ENCODE measurements at places on chromosomes 2 and 18.

GRCh38 chr2:203650860-203651613 is 55.4 kb upstream of the CD28 start:
- DNase-seq = peak; percentile 61

DNA sequence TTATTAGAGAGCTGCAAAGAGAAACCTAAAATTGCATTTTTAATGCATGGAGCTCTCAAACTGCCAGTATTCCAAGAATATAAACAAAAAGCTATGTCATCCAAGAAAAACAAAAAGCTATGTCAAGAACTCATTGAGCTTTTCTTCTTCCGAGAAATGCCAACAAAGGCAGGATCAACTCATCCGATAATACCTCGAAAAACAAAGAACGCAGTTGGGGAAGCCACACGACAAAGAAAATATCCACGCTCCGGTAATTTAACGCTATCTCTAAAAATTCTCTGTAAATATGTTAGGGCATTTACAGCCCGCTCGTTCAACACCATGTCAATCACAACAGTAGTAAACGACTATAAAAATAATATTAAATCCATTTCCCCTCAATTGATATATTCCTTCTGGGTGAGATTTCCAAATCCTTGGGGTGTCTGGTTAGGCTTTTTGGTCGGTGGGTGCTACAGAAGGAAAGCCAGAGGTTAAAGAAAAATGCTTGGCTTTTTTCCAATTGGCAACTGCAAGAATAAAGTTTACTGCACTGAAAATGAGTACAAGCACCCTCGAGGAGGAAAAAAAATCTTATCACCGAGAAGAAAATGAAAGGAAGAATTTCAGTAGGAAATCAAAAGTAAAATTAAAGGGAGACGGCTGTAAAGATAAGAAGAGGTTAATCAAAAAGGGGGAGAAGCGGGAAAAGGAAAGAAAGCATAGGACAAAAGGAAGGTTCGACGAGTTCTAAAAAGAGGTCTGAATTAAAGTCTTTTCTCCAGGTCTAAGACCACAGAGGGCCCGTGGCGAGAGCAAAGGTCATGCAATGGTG is 856 bp downstream of the TIA1 start:
- peak; percentile 46 for DNase-seq

DNA sequence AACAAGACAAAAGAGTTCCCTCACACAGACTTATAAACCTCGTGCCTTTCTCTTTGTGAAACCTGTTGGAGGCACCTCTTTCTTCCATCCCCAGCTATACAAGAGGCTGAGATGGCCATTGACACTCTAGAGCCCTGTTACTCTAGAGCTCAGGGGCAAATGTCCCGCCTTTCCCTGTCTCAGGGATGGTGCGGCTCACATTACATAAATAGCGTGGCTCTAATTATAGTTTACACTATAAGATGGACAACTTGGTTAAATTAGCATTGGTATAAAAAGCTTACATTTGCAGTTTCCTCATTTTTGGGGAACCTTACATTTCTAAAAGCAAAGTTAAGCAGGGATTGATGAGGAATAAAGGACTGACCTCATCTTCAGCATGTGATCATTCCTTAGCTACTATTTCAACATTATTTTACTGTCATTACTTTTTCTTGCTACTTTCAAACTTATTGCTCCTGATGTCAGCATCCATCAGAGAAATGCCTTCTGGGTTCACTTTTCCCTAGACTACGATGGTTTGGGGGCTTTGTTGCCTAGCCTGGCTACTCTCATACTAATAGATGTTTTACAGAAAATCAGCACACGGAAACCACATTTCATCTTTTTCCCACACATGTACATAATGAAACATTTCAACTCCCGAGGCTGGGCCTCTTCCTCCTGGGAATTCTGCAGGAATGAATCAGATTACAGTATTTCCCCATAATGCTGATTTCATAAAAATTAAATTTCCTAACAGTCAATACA is 40.4 kb downstream of the FTCDNL1 start:
- DNase-seq = no peak

- DNase-seq = no peak
These were observed 9.5 kb upstream of the PARD3B start for GRCh38 chr2:204535764-204536163.

DNA sequence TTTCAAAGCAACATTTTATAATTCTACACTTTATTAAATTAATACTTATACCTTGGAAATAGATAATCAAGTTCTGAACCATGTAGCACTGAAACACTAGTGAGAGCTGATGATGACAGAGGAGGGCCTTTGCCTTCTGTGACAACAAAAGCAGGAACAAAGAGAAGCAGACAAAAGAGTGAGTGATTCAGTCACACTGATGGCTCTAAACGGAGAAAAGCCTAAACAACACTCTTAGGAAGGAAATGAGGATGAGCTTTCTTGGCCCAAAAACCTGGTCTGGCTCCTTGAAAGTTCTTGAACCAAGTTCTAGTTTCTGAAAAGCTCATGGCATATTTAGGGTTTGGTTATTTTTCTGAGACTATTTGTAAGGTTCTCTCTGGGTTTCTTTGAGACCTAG is 271.9 kb downstream of the DPP10 start:
- DNase-seq = no peak

DNA sequence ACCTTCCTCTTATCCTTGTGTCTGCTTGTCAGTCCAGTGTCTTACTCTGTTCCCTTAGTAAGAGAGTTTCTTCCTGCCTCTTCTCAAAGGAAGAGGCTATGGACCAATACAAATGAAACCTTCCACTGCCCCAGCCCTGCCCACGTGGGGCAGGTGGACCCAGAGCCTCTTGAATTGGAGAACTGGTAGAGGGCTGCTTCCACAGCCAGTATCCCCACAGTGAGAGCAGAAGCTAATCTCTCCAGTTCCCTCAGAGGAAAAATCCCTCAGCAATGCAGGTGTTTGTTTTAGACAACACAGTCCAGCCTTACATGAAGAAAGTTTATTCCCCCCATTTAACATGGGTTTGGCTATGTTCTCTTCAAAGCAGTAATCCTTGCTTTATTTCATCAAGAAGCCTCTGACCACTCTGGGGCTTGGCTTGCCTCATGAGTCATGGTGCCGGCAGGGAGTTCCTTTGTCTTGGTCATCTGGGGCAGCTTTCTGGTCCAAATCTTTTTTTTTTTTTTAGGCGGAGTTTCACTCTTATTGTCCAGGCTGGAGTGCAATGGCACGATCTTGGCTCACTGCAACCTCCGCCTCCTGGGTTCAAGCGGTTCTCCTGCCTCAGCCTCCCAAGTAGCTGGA is 6.5 kb upstream of the CYBRD1 start:
- DNase-seq = no peak

DNA sequence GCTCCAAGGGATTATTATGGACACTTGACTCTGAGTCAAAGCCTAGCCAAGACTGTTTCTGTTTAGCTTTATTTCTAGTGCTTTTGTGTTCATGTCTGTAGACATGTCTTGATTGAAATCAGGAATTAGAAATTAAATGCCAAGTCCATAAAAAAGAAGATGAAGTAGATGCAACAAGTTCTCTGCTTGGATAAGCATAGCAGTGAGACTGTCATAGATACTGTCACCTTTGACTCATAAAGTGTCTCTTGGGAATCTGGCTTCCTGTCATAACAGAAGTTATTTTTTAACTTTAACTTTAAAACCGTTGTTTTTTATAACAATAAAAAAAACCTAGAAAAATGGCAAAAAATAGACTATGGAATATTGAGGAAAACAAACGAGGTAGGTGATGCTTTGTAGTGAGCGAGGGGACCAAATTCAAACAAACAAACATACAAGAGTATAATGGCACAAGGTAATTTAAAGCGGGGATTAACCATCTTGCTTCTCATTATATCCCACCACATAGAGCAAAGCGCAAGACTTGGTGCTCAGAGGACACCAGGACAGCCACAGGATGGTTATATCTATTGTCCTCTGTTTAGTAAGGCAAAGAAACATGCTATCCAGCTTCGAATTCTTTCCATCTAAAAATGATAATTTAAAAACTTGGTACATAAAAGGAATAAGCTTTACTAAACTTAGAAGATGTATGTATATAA is 64.6 kb downstream of the CD226 start:
- DNase-seq = no peak

DNA sequence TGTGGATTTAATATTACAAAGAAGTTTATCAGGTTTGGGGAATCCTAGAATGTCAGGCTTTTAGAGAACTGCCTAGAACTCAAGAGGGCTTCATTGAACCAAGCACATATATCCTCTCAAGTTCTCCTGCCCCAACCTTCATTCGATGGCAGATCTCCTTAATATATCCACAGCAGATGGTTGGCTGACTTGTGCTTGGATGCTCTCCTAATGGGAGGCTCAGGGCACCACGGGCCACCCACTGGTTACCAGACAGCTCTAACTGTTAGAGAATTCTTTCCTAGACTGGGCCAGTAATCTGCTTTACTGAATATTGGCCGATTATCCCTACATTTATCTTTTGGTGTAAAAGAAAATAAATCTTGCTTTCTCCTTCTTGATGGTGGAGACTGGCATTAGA is 87.2 kb upstream of the ATP8B1 start:
- DNase-seq = peak; percentile 19

GRCh38 chr2:16271231-16271896 is 331.0 kb downstream of the MYCN start:
- no peak for DNase-seq

- DNase-seq = peak; percentile 67
These were observed 40.0 kb upstream of the MCM6 start for GRCh38 chr2:135916207-135916606.

GRCh38 chr18:24112874-24113615 is 25.8 kb upstream of the CABYR start:
- no peak for DNase-seq

DNA sequence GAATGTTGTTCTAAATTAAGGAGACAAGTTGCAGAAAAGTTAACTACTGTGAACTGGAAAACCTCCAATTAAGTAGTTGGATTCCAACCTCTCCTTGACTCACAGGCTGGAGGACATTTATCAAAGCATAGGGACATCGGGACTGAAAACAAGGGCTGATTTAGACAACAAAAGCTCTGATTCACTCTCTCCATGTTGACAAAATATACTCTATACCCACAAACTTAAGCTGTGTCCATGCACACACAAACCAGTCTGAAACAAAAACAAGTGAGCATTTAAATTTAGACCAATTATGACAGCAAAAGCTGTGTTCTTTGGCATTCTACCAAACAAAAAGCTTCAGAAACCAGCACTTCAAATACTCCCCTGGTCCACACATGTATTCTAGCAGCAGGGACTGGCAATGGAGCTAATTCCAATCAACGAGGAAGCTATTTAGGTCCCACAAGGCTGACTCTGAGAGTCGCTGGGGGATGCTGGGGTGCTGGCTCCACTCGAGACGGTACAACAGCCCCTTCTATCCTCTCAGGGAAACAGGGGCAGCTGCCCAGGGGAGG is 71.4 kb downstream of the NXPH2 start:
- no peak for DNase-seq

- peak; percentile 84 for DNase-seq
These were observed 161.8 kb downstream of the PRKCE start for GRCh38 chr2:45813003-45813941.

GRCh38 chr2:9279426-9279825 is 72.8 kb downstream of the ASAP2 start:
- DNase-seq = no peak

DNA sequence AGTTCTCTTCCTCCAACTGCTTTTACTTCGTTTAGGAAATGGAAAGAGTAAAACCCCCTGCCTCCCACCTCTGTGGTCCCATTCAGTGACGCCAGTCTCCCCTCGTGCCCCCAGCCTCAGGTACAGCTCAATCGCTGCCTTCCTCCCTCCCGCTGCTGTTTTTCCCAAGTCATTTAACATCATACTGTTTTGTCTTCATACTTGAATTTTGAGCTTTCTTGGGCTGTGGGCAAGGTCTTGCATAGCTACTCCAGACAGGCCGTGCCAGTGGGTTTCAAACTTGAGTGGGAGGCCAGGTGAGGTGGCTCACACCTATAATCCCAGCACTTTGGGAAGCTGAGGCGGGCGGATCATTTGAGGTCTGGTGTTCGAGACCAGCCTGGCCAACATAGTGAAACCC is 155.3 kb downstream of the TANC1 start:
- no peak for DNase-seq

- no peak for DNase-seq
These were observed 60.1 kb upstream of the KIF5C start for GRCh38 chr2:148814860-148815419.

DNA sequence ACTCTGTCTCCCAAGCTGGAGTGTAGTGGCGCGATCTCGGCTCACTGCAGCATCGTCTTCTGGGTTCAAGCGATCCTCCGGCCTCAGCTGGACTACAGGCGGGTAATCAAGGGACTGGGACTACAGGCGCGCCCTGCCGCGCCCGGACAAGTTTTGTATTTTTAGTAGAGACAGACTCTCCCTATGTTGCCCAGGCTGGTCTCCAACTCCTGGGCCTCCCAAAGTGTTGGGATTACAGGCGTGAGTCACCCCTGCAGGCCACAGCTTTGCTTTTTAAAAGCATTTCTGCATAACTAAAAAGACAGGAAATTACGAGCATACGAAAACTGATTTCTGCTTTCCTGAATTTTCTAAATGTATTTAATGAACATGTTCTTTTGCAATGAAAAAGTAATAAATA is 916 bp upstream of the OSBPL1A start:
- DNase-seq = no peak

GRCh38 chr2:148554459-148555247 is 89.9 kb upstream of the EPC2 start:
- DNase-seq = no peak

DNA sequence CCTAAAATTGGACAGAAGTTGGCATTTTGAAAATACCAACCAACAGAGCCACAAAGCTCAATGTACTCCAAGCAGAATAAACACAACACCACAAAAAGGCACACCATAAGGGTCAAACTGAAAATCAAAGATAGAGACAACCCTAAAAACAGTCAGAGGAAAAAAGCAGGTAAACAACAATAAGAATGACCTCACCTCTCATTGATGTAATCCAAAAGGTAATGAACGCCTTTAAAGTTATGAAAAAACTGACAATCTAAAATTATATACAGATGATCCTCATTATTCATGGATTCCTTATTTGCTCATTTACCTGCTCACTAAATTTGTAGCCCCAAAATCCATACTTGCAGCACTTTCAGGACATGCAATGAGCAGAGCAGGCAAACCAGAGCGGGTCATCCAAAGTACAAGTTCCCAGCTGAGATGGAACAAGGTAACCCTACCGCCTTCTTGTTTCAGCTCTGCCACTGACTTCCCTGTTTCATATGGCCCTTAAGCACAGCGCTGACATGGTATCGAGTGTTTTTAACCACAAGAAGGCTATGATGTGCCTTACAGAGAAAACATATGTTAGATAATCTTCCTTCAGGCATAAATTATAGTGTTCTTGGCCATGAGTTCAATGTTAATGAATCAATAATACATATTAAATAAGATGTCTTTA is 17.0 kb downstream of the RTN4 start:
- DNase-seq = no peak

- DNase-seq = peak; percentile 96
These were observed at the start of gene MC4R for GRCh38 chr18:60372596-60372995. TSS of gene MC4R (minus strand) at chr18:60372775. CDS start at chr18:60372349, 426 bp downstream.

All from NCI-H82 (cell line).